Nucleus accumbens (tissue), 56 donors: ENCODE measurements at places on chromosomes 13 and 19.

GRCh38 chr13:46846726-46847125 lies 49.8 kb upstream of the ESD start:
- no peak for DNase-seq

DNA sequence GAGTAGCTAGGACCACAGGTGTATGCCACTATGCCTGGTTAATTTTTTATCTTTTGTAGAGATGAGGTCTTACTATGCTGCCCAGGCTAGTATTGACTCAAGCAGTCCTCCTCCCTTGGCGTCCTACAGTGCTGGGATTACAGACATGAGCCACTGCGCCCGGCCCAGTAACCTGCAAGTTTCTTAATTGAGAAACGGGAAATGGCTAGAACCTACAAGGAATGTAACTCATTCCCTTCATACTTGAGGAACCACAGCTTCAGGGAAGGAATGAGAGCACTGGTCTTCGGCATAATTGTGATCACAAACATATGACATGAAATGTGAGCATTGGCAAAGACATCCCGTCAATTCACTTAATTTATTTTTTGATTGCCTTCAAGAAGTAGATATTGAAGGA lies 157.0 kb downstream of the KLF5 start:
- no peak for DNase-seq

DNA sequence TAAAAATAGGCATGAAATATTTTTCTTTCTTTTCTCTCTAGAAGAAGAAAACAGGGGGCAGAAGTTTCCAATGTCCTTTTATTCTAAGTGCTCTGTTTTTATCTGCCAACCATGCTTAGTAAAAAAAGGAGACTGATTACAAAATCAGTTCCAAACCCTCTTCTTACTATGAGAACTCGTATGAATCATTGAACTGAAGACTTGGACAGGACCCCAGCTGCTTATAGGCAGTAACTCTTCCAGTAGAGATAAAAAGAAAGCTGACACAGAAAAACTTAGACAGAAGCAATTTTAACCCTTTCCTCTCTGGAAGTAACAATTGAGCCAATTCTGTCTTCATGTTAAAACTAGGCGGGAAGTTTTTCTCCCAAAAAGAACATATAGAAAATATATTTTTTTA lies 24.5 kb upstream of the FREM2 start:
- DNase-seq: no peak

GRCh38 chr19:42252365-42253244 lies 2.3 kb downstream of the ERF start:
- DNase-seq: peak; percentile 95

DNA sequence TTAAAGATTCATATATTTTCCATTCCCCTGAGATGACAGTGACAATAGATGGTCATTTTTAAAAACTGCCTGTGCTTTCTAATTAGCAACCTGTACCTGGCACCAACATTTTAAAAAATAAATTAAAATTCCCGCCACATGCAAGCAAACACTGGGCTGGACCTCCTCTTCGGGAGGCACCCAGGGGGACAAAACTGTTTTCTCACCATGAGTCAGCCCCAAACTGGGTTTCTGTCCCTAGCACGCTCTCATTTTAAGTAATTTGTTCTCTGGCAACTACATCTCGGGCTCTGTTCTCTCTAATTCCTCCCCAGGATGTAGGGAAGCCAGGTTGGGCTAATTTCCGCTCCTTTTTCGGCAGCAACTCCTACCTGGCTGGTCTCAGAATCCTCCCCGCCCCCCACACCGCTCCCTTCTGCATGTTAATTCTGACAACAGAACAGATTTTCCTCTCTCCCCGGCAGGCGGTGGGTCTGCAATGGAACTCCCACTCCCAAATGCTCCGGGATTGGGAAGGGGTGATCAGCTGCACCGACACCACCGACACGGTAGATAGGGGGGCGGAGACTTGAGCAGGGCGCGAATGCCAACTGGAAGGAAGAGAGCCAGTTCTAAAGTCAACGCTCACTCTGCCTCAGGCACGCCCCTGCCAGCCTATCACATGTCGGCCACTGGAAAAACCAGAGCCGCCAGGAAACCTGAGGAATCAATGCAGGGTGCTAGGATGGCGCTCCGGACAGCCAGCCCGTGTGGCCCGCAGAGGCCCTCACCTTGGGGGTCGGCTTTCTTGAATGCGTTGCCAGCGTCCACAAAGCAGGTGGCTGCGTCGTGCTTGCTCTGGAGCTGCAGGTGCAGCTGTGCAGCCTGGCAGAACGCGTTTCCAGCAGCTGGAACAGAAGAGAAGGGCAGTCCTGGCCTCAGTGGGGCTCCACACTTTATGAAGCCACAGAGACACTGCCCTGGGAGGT lies 14.7 kb downstream of the NAPA start:
- DNase-seq: peak; percentile 25

DNA sequence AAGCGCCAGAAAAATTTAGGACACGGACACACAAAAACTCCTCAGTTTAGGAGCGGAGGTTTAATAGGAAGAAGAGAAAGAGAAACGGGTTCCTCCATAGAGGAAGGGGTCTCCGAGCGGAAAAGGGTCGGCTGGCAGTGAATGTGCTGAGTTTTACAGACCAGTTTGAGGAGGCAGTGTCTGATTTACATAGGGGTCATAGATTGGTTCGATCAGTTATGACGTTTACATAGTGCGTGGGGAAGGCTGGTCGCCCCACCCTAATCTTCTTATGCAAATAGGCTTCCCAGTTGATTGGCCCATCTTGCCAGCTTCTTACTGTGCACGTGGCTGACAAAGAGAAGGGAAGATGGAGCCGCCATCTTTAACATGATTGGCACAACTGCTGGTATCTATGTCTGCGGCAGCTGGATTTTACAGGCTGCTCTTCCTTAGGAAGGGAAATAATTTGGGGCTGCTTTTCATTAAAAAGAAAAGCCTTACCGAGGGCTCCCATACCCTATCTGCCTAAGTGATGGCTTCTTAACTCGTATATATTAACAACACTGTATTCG lies 1.2 kb upstream of the ZNF225 start:
- DNase-seq: peak; percentile 1

DNA sequence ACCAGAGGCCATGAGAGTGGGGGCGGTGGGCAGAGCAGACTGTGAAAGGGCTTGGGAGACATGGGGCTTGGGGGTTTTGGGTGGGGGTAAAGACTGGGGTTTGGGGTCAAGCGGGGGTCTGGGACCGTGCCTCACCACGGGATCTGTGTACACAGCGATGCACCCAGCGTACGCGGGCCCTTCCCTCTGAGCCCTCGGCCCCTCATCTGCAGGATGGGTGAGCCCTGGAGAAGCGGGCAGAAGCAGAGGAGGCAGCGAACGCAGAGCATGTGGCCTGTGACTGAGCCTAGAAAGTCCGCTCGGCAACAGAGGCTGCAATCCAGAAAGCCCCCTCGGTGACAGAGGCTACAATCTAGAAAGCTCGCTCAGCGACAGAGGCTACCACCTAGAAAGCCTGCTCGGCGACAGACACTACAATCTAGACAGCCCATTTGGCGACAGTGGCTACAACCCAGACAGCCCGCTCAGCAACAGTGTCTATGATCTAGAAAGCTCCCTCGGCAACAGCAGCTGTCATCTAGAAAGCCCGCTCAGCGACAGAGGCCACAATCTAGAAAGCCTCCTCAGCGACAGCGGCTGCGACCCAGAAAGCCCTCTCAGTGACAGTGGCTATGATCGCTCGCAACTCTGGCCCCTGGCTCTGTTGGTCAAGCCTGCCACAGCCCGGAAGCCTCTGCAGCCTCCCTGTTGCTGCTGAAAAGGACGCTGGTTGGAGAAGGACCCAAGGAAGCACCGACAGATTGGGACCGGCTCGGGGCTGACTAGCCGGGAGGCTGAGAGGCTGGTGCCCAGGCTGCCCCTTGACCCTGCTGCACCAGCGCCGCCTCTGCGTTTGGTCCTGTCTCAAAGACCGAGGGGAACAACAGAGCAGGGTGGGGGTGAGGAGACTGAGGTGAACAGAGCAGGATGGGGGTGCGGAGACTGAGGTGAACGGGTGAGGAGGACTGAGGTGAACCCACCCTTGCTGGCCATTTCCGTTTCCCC lies 68.6 kb downstream of the SPACA7 start:
- no peak for DNase-seq

DNA sequence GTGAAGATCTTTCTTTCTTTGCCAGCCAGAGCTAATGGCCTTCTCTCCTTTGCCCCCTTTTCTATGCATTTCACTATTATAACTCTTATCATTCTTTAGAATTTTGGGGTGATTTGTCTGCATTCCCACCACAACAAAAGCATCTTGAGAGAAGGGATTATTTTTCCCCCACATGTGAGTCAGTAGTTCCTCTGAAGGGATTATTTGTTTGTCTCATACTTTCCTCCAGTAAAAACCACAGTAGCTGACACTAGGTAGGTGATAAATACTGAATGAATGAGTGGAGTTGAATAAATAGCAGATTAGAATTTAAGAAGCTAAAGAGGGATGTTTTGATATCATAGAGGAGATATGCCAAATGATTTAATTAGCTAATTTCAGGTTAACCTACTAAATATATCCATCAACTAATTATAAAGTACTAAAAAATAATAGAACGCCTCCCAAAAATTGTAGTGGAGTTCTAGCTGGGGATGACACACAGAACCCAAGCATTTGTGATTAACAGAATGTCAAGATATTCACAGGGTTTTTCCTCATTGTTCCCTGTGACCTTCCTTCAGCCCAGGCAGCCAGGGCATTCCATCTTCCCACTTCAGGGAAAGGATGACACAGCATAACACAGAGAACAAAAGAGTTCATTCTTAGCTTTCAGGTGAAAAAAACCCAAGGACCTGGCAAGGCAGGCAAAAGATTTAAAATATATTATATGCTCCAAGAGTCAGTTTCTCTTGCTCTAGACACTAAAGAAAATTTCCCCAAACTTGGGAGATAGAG lies 3.5 kb upstream of the TBC1D4 start:
- DNase-seq: no peak

DNA sequence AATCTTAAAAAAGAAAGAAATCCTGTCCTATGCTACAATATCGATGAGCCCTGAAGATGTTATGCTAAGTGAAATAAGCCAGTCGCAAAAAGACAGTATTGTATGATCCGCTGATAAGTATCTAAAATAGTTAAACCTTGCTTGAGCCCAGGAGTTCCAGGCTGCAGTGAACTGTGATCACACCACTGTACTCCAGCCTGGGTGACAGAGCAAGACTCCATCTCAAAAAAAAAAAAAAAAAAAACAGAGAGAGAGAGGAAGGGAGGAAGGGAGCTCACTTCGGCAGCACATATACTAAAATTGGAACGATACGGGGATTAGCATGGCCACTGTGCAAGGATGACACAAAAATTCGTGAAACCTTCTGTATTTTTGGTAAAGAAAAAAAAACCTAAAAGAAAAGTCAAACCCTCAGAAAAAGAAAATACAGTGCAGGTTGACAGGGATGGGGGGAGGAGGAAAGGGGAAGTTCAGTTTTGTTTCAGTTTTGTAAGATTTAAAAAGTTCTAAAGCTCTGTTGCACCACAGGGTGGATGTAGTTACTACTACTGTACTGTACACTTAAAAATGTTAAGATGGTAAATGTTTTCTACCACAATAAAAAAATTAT lies 8.4 kb downstream of the CLASRP start:
- no peak for DNase-seq

DNA sequence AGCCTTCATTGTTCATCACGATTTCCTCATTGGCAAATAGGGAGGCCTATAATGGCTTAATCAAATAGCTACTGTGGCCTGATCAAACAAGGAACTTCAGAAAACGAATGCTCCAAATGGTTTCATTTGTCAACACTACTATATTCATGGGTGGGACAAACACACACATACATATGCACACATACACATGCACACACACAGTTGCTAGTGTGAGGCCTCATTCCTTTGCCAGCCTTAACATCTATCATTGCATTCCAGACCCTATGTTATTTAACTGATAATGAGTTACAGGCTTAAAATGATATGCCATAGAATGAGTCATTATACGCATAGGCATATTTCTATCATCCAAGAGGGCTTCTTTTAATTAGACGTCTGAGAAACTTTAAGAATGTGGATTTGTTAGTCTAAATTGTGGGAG lies 140.2 kb downstream of the KLF5 start:
- no peak for DNase-seq

DNA sequence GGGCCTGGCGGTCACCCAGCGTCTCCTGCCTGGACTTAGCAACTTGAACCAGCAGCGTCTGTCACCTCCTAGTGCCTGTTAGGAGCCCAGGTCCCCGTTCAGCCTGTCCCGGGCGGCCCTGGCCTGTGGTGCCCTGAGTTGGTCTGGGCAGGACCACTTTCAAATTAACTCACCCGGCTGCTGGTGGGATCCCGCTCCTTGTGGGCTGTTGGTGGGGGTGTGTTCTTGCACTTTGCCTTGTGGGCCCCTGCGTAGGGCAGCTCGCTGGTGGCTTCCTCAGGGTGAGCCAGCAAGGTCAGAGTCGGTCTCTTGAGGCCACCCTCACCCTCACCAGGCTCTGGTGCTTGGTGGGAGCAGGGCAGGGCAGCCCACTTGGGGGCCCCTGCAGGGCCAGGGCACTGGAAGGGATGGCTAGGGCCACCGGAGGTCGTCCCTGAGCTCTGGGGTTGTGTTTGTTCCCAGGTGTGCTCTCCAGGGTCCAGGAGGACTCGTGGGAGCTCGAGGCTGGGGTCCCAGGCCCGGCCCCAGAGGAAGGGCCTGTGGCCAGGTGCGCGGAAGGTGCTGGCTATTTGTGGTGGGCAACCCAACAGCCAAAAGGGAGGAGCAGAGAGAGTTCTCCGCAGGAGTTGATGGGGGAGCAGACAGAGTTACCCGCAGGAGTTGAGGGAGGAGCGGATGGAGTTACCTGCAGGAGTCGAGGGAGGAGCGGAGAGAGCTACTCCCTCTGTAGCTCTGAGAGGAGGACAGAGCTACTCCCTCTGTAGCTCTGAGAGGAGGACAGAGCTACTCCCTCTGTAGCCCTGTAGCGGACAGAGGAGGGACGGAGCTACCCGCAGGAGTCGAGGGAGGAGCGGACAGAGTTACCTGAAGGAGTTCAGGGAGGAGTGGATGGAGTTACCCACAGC lies 16.9 kb downstream of the TFDP1 start:
- DNase-seq: no peak

GRCh38 chr19:49398931-49399330 lies 10.9 kb downstream of the KASH5 start:
- no peak for DNase-seq

DNA sequence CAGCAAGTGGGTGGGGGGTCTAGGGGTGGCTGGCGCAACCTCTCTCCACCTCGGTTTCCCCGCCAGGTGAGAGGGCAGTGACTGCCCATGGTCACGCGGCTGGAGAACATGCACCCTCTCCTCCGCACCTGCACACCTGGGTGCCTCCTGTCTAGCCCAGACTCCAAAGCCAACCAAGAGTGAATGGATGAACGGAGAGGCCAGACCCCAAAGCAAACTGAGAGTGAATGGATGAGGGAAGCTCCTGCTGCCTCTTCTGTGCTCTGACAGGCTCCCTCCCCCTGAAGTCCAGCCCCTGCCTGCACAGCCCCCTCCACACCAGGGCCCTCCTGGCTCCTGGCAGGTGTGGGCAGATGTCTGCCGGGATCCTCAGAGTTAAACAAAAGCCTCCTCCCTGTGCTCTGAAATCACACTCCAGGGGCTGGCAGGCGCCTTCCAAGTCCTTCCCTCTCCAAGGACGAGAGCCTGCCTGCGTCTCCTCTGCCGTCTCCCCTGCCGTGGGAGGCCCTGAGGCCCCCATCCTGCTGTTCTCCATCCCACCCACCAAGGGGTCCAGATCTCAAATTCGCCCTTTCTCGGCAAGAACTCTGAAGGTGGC lies 2.2 kb downstream of the SBNO2 start:
- no peak for DNase-seq
